ENCODE measurements at places on chromosomes 16 and 17.
A peak's percentile ranks its signal among the peaks of the same experiment; 100 is the strongest.

DNA sequence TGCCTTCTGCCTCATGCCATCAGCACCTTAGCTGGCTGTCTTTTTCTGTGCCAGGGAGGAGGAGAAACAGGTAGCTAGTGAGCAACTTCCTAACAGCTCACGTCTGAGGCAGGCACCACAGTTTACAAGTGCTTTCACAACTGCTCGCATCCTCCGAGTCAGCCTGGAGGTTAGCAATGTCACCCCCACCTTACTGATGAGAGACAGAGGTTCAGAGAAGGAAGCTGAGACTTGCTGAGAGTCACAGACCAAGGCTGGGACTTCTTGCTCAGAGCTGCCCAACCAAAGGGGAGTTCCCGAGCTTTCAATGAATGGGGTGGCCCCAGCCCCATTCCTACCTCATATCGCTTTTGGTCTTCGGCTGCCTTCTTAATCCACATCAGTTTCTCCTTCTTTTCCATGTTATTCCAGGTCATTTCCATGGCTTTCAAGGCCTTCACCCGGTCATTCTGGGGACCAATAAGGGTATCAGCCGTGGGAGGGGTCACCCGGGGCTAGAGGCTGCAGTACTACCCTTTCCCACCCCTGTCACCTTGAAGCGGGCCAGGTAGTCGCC lies 9.6 kb downstream of the UBTF start:
- DNase-seq = peak; percentile 71

GRCh38 chr16:4328782-4329775 lies 13.2 kb downstream of the GLIS2 start:
- no peak for DNase-seq

DNA sequence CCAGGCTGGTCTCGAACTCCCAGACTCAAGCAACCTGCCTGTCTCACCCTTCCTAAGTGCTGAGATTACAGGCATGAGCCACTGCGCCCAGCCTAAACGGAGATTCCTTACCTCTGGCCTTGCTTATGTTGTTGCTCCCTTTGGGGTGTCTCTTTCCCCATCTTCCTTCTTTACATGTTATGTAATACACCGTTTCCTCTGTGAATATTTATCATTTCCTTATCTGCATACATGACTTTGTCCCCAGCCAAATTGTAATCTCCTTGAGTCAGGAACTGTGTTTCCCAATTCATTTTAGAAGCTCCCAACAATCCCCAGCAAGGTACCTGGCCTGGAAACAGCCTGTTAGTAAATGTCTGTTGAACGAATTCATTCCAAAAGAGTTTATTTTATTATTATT lies 15.7 kb downstream of the COPZ2 start:
- no peak for DNase-seq

GRCh38 chr17:36728030-36728991 lies 126.9 kb downstream of the MRM1 start:
- peak; percentile 42 for DNase-seq

DNA sequence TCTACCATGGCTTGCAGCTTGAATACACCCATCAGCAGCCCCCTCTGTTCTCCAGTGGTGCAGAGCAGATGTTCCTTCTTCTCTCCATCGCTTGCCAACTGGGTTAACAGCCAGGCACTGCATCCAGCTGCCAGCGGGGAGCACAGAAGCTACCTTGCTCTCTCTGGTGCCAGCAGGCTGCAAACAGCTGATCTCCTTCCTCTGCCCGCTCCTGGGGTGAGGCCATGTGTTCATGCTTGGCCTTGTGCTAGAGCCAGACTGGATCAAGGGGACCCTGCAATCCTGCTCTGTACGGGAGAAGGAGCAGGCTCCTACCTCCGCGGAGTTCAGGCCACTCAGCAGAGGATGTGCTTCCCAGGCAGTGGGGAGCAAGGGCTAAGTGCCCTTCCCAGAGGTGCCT lies 24.1 kb upstream of the ENGASE start:
- no peak for DNase-seq

DNA sequence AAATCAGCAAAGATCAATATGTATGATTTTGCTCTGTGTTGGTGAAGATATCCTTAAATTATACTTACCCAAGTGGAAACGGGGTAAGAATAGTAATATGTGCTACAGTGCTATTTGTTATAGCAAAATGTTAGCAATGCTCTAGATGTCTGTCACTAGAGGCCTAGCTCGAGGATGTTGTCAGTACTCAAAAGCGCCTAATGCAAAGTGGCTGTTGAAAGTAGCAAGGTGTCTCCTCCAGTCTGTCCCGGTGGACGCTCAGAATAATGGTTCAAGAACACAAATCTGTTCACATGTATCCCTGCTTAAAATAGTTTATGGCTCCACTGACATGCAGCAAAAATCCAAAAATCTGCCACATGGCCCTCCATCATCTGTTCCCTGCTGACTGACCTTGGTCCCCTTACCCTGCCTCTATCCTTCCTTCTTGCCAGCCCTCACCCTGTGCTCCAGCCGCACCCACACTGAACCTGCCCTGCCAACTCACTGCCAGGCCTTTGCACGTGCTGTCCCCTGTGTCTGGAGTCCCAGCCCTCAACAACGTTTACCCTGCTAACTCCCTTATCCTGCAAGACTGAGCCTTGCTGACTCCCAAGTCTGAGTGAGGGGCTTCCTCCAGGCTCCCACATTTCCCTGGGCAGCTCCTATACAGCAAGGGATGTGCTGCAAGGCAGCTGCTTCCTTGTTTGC lies 9.6 kb upstream of the RNF112 start:
- DNase-seq = no peak

DNA sequence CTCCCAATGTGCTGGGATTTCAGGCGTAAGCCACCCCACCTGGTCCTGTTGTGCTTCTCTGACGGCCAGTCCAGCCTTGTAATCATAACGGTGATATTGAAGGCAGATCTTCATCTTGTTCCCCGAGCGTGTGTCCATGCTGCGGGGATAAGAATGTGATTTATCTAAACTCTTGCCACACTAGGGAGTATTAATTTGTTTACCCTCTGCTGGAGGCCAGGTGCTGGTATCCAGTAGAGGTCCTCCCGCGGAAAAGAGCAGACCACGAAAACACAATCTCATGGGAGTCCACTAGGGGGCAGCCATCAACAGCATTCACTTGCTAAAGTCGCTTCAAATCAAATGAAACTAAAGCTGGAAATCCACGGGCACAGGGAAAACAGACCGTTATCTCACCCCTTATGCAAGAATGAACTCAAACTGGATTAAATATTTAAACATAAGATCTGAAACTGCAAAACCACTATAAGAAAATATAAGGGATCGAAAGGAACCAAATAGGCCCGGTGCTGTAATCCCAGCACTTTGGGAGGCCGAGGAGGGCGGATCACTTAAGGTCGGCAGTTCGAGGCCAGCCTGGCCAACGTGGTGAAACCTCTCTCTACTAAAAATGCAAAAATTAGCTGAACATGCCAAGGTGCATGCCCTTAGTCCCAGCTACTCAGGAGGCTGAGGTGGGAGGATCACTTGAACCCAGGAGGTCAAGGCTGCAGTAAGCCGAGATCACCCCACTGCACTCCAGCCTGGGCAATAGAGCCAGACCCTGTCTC lies 22.3 kb upstream of the RBBP6 start:
- peak; percentile 87 for DNase-seq

- no peak for DNase-seq
Observed at GRCh38 chr16:49781401-49781800, 74.5 kb downstream of the ZNF423 start.

Measured in stimulated activated CD8-positive, alpha-beta memory T cell treated with anti-CD3 and anti-CD28 coated beads, Interleukin-4, amount 100 ng/mL, for 48 hours (primary cell).